Anterior cingulate cortex (tissue), 58 donors: ENCODE measurements at places on chromosomes 7 and 10.

- DNase-seq: no peak
These were observed 74.8 kb downstream of the SKAP2 start for GRCh38 chr7:26789481-26790184.

- DNase-seq: no peak
These were observed 87.5 kb upstream of the ZNF92 start for GRCh38 chr7:65285906-65286864.

DNA sequence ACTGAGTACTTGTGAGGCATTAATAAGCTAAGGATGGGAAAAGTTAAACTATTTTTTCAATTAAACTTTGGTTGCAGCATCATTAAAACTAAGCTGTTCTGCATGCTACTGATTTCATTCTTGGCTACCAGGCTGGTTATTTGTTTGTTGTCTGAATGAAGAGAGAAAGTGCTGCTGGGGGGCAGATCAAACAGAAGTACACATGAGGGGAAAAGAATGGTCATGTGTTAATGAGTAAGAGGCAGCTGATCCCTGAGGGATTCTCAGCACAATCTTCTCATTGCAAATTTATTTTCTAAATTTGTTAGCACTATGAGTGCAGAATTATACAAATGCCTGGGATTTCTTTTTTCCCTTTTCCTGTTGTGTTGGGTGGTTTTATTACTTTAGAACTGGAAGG, 213.2 kb upstream of the HPS1 start:
- no peak for DNase-seq

GRCh38 chr10:103130910-103131309, 62.2 kb downstream of the NT5C2 start:
- DNase-seq: no peak

- no peak for DNase-seq
These were observed 97.0 kb downstream of the LRMDA start for GRCh38 chr10:75528392-75528791.

DNA sequence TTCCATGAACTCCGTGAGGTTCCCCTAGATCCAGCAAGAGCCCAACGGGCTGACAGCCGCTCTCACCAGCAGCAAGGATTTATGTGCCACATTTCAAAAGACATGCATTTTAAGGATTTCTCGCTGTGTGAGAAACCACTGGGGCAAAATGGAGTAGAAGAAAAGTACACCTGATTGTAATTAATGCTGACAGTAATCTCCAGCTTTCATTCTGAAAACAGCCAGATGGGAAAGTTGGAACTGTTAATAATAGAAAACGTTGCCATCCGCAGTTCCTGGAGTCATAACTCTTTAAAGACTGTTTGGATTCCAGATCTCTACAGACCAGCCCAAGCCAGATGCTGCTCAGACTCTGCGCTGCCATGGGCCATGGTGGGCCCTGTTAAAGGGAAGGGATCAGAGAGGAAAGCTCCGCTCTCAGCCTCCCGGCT, 216.9 kb upstream of the GLI3 start:
- no peak for DNase-seq

GRCh38 chr7:15015545-15016314, 113.2 kb upstream of the DGKB start:
- peak; percentile 9 for DNase-seq

DNA sequence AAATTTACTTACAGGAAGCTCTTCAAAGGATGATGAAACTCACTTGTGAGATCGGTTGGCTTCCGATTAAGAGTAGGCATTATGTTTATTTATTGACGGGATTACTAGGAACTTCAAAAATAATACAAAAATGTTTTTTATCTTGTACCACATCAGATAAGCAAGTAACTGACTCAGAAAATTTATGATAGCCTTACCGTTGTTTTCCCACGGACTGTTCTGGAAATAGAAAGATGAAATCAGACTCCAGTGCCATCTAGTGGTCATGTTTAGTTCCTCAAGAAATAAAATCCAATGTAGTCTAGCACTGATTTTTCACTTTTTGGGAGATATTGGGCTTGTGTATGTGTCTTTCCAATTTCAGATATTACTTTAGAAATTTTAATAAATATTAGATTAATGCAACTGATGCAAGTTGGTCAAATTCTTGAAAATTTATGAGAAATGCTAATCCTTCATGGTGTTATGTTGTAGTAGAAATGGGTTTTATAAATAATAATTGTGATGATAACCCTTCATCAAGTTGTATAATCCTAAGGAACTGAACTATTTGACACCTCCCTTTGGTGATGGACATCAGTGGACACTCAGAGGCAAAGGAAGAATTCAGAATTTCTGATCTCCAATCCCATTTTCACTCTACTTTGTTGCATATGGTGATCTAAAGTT, 168.8 kb downstream of the TMEM26 start:
- no peak for DNase-seq

DNA sequence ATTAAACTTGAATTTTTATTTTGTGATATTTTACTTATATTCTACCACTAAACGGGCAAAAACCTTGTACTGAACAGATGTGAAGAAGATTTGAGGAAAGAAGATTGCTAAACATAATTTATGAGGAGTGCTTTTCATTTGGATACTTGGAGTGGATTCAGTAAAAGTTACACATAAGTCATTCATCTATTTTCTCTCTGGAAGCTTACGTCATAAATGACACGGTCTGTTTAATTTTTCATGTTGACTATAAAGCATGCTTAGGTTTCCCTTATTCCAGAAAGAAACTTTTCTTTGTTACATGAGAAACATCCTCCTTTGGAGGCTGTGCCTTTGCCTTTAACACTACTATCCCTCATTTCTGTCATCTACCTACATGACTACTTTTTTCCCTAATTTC, 53.9 kb downstream of the TFEC start:
- no peak for DNase-seq

DNA sequence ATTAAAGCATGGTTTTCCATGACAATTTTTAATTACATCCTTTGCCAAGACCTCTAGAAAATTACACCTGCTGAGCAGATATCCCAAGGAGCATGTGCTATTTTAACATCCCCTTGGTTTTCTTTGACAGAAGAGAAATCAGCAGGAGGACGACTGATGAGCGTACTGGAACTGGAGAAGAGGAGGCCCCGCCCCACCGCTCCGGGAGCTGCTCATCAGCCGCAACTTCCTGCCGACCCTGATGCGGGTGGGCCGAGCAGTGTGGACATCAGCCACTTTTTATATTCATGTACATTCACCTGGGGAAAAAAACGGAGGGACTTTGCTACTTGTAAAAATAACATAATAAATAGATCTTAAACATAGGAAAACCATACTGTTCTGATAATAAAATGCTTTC, 54.2 kb downstream of the CDC123 start:
- DNase-seq: no peak

- no peak for DNase-seq
These were observed 142.4 kb upstream of the BMPER start for GRCh38 chr7:33762911-33763306.

GRCh38 chr10:131533846-131534526, 222.5 kb upstream of the TCERG1L start:
- no peak for DNase-seq

DNA sequence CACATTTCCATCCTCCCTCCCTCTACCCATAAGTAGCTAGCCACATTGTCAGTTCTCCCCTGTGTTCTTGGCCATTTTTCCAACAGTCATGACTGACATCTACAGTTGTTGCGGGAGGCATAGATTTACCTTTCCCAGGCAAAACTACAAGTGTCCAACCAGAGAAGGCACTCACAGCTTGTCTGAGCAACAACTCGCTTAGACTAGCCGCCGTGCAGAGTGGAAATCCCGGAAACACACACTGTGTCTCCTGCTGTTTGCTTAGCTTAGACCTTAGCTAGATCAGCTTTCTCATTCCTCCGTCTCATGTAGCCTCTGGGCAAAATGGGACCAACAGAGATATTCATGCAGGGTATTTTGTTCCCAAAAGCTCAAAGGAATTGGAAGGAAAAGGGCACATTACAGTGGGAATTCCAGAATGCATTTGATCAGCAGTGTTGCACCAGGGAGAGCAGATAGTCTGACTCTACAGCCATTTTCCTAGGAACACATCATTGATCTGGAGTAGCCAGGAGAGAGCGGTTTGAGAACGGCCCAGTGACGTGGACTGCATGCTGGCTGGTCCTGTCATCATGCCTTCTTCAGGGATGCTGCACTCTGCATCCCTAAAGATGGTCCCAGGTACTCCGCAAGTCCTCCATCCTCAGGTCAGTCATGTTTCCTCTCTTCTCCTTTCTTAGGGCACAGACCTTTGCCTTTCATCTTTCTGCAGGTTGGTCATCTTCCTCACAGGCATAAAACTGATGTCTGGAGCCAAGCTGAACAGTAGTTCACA, 89.4 kb downstream of the C10orf90 start:
- no peak for DNase-seq

GRCh38 chr10:21637795-21638194, 103.8 kb downstream of the MLLT10 start:
- DNase-seq: no peak

DNA sequence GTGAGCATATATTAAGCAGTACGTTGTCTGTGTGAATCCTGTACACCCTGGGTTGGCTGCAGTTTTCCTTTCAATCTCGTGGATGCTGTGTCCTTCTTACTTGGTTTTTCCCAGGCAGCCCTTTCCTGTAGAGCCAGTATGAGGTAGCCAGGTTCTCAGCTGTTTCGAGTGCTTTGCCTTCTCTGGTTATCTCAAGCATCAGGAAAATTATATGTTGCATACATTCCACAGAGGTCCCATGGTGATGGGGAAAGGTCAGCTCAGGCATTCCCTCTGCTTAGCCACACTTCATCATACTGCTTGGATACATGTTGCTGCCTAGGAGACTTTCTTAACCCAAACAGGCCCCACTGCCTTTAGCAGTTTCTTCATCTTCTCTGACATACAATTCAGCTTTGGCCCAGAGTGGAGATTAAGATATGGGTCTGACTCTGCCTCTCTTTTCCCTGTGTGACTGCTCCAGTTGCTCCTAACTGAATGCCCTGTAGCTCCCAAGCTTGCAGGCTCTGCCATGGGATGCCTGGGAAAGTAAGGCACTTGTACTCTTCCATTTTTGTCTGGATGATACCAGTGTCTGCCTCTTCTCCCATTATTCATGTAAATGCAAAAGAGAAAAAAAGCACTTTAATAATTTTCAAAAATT, 11.3 kb downstream of the GNAI1 start:
- no peak for DNase-seq

GRCh38 chr10:121459622-121460453, 138.4 kb downstream of the FGFR2 start:
- DNase-seq: no peak

GRCh38 chr10:51747216-51747615, 47.8 kb upstream of the CSTF2T start:
- DNase-seq: no peak

- no peak for DNase-seq
These were observed 190.9 kb upstream of the YAE1 start for GRCh38 chr7:39375047-39375873.

DNA sequence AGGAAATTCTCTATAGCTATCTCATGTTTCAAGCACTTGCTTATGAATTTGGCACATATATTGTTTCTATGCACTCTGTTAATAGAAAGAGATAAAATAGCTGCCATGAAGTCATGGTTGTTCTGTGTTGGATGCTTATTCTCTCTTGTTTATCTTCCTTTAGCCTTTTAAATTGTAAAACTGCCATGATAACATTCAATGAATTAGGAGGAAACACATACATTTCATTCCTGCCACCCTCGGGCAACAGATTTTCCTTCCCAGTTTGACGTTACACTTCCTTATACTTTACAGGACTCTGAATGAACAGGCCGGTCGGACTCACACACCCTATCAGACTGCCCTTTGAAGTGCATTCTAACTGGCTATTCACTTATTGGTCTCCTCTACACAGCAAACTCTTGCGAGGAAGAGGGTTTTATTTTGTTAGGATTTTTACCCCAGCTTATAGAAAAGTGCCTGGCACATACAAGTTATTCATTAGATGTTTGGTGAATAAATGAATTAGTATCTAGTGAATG, 65.7 kb upstream of the FERD3L start:
- no peak for DNase-seq

GRCh38 chr10:113503930-113504329, 48.9 kb upstream of the HABP2 start:
- DNase-seq: no peak

DNA sequence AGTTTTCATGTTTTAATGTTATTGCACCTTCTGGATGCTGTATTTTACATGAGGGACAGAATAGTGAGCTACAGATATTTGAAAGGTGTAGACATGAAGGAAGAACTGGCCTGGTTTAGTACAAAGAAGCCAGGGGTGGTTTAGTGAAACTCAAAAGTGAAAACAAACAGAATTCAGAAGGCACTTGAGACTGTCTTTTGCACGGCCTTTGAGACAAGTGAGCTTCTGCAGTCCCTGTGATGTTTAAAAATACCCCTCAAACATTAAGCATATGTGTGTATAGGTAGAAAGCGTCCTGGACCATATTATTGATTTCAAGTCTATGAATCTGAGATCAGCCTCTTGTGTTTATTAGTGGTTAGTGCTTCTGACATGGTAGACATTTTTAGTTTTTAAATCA, 118.9 kb downstream of the CDK14 start:
- DNase-seq: no peak

DNA sequence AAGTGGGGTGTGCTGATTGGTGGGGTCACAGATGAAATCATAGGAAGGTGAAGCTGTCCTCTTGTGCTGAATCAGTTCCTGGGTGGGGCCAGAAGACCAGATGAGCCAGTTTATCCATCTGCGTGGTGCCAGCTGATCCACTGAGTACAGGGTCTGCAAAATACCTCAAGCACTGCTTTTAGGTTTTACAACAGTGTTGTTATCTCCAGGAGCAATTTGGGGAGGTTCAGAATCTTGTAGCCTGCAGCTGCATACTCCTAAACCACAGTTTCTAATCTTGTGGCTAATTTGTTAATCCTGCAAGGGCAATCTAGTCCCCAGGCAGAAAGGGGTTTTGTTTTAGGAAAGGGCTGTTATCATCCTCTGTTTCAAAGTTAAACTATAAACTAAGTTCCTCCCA, 17.0 kb upstream of the IFRD1 start:
- DNase-seq: no peak

DNA sequence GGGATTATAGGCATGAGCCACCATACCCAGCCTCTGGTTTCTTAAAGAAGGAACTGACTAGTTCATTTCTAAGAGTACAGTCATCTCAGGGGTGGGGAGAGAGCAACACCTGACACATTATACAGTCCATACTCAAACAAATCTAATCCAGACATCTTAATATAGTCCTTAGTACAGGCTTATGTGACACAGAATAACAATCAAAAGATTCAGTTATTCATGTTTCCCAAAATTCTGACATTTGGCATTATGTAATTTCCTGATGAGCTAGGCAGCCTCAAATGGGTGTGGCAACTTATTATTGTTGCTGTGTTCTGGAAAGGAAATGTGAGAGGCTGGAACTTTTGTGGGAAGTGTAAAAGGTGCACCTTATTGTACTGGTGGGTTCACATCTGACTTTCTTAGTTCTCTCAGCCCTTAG, 116.3 kb downstream of the WDFY4 start:
- no peak for DNase-seq

- no peak for DNase-seq
These were observed 655.7 kb downstream of the INHBA start for GRCh38 chr7:41047211-41047610.
